ENCODE measurements at places on chromosomes 2 and 18.

DNA sequence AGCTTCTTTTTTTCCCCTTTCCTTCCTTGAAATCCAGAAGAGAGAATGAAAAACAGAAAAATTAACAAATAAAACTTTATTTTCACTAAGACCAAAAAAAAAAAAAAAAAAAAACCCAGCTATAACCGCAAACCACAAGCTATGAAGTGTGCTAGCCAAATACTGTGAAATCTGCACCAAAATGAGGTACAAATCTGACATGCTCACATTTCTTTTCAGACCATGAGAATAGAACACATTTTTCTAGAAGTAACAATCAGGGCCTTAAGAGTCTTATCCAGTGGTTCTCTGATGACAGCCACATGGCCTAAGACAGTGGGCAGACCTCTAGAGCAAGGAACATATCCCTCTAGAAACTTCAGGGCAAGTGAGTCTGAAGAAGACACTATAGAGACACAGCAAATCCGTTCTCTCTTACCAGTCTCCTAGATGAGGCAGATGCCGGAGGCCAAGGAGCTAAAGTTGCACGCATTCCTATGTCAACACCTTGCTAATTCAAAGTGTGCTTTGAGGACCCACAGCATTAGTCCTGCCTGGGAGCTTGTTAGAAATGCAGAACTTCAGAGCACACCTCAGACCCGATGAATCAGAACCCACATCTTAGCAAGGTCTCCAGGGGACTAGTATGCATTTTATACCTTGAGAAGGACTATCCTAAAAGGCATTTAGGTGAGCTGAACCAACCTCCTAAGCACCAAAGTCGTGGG is 317.1 kb downstream of the MYCN start:
- no peak for DNase-seq

GRCh38 chr2:85257359-85257969 is 70.3 kb downstream of the TGOLN2 start:
- no peak for DNase-seq

DNA sequence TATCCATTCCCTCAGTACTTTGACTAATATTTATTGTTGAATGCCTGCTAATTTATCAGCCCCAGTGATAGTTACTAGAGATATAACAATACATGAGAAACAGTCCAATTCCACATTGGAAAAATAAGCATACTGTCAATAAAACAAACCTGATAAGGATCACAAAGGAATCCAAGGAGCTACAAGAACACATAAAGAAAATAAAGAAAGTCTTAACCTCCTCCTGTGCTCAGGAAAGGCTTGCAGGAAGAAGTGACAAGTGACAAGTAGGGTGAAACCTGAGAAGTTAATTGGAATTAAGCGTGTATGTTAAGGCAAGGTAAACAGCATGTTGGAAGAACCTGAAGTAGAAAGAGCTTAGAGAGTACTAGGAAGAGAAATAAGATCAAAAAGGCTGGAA is 20.3 kb upstream of the ASNSD1 start:
- no peak for DNase-seq

GRCh38 chr2:99571021-99571420 is 81.2 kb upstream of the REV1 start:
- no peak for DNase-seq

All from progenitor cell of endocrine pancreas (in vitro differentiated cells).